ENCODE measurements at places on chromosomes 1 and 21.

GRCh38 chr1:173301507-173301906 lies 94.4 kb upstream of the TNFSF4 start:
- no peak for DNase-seq

GRCh38 chr1:202016022-202016810 lies 5.8 kb downstream of the ELF3 start:
- DNase-seq: no peak

- DNase-seq: no peak
Measured at GRCh38 chr1:77279929-77280328, 1.9 kb upstream of the AK5 start.

DNA sequence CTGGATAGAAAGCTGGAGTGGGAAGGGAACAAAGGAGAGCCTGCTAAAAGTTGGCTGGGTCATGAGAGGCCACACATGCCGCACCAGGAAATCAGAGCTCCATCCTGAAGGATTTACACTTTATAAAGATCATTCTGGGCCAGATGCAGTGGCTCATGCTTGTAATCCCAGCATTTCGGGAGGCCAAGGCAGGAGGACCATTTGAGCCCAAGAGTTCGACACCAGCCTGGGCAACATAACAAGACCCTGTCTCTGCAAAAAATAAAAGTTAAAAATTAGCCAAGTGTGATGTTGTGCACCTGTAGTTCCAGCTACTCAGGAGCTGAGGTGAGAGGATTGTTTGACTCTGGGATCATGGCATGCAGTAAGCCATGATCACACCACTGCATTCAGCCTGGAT lies 28.7 kb upstream of the RASAL2 start:
- no peak for DNase-seq

Measured in stimulated activated CD8-positive, alpha-beta memory T cell treated with anti-CD3 and anti-CD28 coated beads, Interleukin-7, amount 100 ng/mL, for 1 hour (primary cell).